Activated T-cell treated with anti-CD3 and anti-CD28 coated beads for 48 hours (primary cell): ENCODE measurements at places on chromosomes 6 and 20.

GRCh38 chr6:113570161-113570560 lies 287.0 kb upstream of the MARCKS start:
- DNase-seq: no peak

DNA sequence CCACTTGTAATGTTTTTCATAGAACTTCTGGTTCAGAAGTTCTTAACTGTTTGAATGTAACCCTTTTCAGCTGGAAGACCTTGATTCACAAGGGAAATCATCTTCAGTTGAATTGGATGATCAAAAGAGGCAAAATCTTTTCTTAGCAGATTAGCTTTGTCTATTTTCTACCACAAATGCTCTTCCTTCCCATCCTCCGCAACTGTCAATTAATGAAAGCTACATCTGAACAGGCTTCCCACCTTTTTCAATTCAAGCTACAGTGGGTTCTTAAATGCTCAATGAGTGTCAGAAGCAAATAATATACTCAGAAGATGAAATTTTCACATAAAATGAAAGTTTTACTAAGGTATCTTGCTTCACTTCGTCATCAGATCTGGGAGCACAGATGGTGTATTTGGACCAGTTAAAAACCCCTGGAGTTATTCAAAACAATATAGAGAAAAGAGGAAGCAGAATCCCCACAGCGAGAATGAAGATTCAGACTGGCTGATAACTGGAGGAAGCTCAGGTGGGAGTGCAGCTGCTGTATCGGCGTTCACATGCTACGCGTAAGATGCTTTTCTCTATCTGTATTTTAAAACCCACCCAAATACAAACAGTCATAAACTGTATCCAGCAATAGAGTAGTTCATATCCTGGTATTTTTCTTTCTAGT lies 19.4 kb downstream of the QRSL1 start:
- no peak for DNase-seq

DNA sequence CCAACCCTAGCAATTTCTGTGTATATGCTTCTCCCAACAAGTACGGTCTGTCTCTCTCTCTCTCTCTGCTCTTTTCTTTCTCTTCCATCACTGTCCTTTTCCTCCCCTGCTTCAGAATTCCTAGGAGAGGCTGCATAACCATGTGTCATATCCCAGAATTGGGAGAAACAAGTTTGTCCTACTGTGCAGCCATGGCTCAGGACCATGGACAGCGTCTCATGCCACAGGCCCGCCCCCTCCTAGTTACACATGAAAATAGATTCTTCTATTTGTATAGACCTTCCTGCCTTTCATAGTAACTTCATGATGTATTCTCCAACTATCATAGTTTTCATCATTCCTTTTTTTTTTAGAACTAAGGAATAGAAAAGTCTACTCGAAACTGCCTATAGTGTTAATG lies 98.0 kb downstream of the FNDC1 start:
- no peak for DNase-seq

DNA sequence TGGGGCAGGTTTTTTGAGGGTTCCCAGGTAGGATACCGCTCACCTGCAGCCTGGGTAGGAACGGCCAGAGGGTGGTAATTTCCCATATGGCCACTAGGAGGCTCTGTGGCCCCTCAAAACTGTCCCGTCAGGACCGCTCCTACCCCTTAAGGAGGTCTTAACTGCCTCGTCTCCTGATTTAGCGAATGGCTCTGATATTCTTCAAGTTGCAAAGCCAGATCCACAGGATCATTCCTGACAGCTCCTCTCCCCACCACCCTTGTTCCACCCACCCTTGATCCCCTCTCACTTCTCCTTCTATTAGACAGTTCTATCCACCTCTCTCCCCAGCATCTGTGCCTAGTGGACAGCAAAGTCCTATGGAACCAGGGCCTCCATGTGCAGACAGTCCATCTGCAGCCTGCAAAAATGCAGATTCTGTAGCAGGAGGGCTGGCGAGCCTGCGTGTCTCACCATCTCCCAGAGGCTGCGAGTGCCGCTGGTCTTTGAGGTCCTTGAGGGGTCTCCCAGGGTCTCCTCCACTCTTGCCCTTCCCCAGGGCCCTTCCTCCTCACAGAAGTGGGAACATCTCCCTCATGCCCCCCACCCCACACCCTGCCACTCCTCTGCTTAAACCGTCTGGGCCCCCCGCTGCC lies 34.3 kb upstream of the ZBP1 start:
- peak; percentile 38 for DNase-seq

GRCh38 chr6:78835817-78836216 lies 31.5 kb upstream of the IRAK1BP1 start:
- no peak for DNase-seq

DNA sequence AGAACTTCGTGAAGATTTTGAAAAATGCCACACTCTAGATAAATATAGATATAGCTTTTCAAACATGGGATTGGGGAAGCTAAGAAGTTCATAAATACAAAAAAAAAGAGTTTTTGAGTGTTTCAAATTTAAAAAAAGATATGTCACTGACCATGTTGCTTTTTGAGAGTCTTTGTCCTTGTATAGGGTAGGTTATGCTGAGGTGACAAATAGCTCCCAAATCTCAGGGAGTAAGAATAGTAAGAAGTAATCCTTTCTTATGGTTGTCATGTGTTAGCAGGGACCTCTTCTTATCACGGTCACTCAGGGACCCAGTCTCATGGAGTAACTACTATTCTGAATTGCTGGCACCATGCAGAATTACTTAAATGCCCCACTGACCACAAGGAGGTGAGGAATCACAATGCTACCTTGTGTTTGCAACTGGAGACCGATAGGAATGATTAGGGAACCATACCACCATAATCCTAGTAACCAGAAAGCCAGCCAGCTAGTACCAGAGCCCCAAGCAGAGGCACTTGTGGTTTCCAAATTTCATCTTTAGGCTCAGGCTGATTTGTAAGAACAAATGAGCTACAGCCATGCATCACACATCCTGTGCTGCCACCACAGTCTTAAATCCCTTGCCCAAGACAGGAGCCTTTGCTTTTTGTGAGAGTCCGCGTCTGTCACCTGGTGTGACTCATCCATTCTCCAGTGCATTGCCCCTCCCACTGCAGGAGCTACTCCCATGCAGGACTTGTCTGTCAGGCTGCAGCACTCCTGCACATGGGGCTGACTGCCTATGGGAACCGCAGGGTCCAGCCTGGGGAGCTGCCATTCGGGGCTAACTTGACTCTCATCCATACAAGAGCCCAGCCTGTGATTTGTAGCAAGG lies 42.4 kb upstream of the ADGRF4 start:
- DNase-seq: peak; percentile 19

GRCh38 chr6:16822975-16823717 lies 61.9 kb upstream of the ATXN1 start:
- no peak for DNase-seq

DNA sequence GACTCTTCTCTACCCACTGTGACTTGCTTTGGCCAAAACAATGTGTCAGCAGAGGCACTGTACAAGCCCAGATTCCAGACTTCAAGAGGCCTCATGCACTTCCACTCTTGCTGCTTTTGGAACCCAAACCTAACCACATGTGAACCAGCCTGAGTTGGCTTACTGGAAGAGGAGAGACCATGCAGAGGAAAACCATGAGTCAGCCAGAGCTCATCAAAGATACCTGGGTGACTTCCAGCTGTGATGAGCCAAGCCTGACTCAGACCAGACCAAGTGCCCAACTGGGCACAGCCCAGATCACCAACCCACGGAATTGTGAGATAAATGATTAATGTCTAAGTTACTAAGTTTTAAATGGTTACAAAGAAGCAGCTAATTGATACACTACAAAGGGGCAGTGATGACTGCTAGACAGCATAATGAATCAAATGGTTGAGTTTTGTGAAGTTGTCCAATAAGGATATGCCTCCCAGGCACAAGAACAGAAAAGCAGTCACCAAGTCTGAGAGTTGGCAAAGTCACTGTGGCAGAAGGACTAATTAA lies 16.2 kb upstream of the BEND6 start:
- DNase-seq: no peak

GRCh38 chr20:34547844-34548613 lies 10.5 kb upstream of the MAP1LC3A start:
- DNase-seq: no peak

- DNase-seq: peak; percentile 50
Observed at GRCh38 chr20:18276821-18277220, 11.5 kb upstream of the ZNF133 start.

DNA sequence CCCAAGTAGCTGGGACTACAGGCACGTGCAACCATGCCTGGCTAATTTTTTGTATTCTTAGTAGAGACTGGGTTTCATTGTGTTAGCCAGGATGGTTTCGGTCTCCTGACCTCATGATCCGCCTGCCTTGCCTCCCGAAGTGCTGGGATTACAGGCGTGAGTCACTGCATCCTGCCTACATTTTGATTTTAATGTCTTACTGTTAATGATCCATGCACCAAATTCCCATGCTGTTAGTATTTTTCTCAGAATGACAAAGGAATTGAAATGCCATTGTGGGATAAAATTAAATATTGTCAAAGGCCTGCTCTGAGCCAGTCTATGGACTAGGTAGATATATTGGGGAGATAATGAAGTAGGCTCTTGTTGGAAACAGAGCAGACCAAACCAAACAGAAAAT lies 28.2 kb downstream of the CBFA2T2 start:
- no peak for DNase-seq

GRCh38 chr6:100381111-100381510 lies 83.6 kb downstream of the SIM1 start:
- no peak for DNase-seq

GRCh38 chr6:157398151-157398550 lies 17.2 kb downstream of the ZDHHC14 start:
- no peak for DNase-seq

DNA sequence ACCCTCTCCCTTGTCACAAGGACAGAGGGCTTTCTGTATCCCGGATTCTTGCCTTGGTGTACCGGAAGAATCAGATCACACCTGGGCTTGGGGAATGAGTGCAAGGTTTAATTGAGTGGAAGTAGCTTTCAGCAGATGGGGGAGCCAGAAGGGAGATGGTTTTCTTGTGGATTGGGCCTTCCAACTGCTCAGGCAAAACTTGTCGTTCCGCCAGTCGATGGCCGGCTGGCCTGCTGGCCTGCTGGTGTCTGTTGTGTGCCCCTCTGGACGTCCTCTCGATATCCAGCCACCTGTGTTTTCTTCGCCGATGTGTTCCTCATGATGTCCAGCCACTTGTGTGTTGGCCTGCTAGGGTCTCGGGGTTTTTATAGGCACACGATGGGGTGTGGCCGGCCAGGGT lies 168.1 kb downstream of the CDKAL1 start:
- no peak for DNase-seq

DNA sequence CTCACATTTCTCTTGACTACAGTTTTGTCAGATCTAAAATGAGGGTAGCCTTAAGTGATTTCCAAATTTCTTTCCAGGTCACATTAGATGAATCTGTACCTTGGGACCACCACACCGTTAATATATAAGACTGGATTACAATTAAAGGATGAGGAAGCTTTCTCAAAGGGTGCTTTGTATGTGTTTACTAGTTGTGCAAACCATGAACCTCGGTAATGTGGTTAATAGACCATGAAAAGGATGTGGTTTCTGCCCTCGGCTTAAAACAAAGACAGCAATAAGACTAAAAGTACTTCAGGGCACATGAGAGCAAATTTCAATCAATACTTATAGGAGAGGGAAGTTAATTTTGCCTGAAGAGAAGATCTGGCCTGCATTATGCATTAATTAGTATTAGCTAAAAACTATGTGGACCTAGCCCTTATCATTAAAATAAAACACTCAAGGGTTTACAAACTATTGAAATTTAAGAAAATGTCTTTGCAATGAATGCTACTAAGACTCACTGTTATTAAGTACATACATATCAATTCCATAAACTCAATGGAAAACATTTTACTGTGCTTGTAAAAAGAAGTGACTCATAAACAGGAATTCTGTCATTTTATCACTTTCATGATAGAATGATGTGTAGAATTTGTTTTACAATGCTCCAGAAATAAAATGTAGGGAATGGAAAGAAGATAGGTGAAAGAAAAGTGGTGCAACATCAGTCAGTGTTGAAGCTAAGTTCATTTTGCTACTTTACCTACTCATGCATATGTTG lies 936 bp upstream of the TMX4 start:
- no peak for DNase-seq

DNA sequence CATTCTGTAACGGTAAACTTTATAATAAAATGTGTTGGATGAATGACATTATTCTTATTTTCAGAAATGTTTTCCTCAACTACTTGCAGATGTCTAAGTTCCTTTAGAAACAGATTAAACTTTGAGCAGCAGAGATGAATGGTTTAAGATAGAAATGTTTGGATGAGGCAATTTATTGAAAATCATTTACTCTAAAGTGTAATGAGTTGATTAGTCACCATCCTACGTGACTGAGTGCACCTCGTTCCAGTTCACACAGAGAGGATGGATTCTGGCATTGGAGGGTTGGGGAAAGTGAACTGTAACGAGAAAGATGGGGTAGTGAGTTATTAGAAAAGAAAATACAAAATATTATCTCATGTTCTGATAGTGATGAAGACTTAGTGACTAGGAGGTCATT lies 28.7 kb downstream of the SMPDL3A start:
- no peak for DNase-seq

DNA sequence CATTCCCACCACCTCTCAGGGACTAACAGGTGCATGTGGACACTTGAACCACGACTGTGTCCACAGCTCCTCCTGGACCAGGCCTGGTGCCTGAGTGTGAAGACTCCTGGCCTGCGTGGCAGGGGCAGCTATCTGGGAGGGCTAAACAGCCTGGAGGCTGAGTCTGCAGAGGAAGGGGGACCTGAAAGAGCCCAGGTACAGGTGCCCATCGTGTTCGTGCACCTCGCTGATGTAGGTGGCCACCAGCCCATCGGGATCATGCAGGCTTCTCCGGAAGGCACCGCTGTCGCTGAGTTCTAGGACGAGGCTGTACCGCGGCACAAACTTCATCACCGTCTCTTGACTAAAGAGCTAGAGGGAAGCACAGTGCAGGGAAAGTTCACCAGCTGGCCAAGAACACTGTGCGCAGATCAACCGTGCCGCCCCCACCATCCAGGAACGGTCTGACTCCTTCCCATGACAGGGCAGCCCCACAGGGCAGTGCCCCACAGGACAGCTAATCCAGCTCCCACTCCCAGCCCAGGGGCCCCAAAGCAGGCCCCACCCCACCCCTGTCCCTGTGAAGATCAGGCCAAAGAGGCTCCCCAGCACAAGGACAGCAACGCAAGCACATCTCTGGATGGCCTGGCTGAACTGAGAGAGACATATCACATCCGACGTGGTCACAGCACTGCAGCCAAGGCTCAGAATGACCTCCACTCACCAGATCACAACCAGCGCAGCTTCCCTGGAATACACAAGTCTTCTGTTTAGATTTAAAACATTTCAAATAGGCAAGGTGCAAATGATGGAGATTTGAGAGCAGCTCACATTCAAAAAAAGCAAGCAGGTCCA lies 14.8 kb downstream of the CST7 start:
- DNase-seq: no peak

GRCh38 chr20:17651760-17652388 lies 30.2 kb downstream of the RRBP1 start:
- DNase-seq: no peak
